ENCODE measurements at places on chromosomes 1 and 21.

GRCh38 chr1:91349524-91349923 lies 55.1 kb downstream of the HFM1 start:
- DNase-seq, result no peak

DNA sequence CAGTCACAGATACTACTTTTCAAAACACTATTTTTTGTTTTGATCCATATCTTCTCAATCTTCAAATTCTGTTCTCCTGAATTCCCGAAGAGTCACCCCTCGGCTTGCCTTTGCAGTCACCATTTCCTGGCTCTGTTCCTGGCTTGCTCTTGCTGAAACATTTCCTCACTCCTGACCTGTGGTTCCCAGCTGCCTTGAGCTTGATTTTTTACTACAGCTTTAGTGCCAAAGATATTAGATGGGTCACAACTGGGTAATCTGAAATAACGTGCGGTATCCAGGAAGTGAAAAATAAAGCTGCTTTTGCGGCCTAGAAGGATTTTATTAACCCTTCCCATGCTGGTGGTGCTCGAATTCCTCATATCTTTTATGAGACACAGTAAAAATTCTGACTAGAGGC lies 318.8 kb downstream of the PCP4 start:
- DNase-seq, result no peak

GRCh38 chr1:97806326-97806725 lies 114.5 kb downstream of the DPYD start:
- DNase-seq, result no peak

GRCh38 chr1:47438165-47439016 lies 547 bp downstream of the FOXD2 start:
- peak; percentile 23 for DNase-seq

DNA sequence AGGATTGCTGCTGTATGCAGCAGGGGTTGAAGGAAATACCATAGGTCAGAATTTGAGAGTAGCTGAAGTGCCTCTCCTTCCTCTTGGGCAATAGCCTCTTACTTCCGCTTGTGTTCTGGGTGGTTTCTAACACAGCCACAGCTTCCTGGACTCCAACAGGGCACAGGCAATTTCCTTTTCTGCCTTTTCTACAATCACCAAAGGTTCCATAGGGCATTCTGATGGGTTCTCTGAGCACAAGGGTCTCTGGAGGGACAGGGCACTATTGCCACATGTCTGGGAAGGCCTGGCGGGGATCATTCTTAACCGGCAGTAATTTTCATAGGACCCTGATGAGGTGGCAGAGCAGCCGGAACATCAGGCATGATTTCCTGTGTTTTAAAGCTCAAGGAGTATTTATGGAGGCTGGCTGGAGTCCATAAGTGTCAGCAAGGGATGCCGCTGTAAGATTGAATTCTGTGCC lies 5.5 kb upstream of the AGTRAP start:
- peak; percentile 22 for DNase-seq

GRCh38 chr1:156493742-156494141 lies 6.8 kb downstream of the MEF2D start:
- no peak for DNase-seq
